Fibroblast of the aortic adventitia (primary cell): ENCODE measurements at places on chromosomes 3 and 15. TPM values are rescaled to one million over a fixed set of nuclear protein-coding genes. Genes with fewer than 3 reads are reported as not detected.
A peak's percentile ranks its signal among the peaks of the same experiment; 100 is the strongest.

DNA sequence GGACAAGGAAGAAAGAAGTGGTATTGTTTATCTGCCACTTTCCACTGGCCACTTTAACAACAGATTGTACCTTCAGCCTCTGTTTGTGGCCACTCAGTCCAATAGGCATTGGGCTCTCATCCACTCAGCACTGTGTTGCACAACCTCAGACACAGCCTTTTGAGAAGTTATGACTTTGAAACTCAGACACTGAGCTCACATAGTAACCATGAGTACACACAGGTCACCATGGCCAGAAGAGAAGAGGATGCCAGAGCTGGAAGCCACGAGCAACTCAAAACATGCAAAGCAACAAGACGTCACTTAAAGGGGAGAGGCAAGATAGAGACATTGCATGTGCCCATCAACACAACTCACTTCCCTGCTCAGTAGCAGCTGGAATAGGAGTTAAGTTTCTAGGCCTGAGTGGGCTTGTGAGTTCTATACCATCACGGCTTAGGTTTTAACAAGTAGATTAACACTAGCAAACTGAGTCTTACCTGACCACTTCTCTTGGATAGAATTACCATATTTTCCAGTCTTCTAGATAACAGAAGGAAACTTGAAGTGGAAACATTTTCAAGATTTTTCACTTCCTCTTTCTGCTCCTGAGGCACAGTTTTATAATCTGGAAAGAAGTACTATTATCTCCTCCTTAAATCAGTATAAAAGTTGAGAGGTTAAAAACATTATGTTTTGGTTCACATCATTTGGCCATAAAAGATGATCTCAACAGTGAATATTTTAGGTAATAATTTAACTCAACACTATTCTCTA lies 103.5 kb downstream of the IMPG2 start:
- DNase-seq: peak; percentile 62

- no peak for DNase-seq
These were observed 134.3 kb downstream of the NSMCE3 start for GRCh38 chr15:29135309-29135657.

Gene HGD
- 0.09 and 0.57 TPM in 2 replicates for total RNA-seq

GRCh38 chr15:31298707-31299172 lies 27.9 kb upstream of the KLF13 start:
- no peak for DNase-seq

Gene SNX22
- 0.18 and 0.41 TPM in 2 replicates for total RNA-seq

GRCh38 chr3:120622870-120623726 lies 27.0 kb downstream of the NDUFB4 start:
- DNase-seq: peak; percentile 62

- DNase-seq: peak; percentile 84
These were observed 278.8 kb downstream of the FOXP1 start for GRCh38 chr3:71304684-71305083.

- DNase-seq: peak; percentile 43
These were observed 16.2 kb downstream of the NISCH start for GRCh38 chr3:52471371-52472238.

DNA sequence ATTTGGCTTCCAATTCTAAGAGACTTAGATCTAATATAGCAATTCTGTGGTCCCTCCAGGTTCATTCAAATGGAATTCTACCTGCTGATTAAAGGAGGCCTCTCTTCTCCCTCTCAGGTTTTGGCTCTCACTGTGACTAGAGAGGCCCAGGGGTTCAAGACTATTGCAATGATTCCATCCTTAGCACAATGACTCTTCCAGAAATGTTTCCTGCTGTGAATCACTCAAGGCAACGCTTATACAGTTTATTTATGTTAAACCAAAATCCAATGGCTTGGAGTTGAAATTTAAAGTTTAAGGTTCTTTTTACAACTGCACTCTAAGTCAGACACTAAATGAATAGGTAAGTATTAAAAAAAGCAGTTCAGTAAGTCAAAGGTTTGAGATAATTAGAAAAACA lies 39.9 kb downstream of the IFT57 start:
- DNase-seq: no peak
